ENCODE measurements at places on chromosomes 1 and 21.

DNA sequence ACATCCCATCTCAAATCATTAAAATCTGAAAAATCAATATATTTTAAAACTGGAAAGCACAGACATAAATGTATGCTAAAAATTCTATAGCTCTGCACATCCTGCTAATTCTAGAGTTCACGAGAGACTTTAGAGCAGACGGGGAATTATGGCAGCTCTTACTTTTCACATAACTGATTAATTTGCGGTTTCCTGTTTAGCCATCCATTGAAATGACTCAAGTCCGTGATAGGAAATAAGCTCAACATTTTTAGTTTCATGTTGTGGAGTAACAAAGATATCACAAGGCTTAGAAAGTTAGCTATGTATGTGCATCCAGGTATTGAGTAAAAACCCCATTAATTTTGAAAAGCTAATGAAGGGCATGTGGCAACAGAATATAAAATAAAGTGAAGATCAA is 123.2 kb downstream of the SMYD2 start:
- DNase-seq: no peak

DNA sequence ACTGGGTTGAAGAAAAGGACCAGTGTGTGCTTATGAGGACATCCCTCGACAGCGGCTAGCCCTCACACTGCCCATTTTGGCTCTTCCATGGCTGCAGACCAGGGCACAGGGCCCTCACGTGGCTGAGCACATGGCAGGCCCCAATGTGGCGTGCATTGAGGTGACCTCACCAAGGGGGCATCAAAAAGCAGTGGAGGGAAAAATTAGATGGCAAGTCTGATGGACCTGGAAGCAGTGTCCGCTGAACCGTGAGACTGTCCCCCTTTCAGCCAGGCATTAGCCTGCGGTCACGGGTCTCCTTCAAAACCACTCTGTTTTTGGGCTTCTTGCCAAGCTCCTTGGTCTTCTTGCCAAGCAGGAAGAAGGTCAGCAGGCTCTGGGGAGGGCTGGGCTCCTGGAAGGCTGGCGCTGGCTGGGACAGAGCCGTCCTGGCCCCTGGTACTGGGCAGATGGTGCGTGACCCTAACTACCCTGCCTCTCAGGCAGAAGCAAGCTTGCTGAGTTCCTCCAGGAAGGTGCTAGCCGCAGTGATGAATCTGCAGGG is 30.8 kb downstream of the TRIM67 start:
- DNase-seq: peak; percentile 43

- DNase-seq: no peak
Observed at GRCh38 chr1:223143537-223144248, 645 bp upstream of the TLR5 start.

GRCh38 chr1:243351337-243351736 is 95.5 kb downstream of the SDCCAG8 start:
- DNase-seq: no peak

GRCh38 chr1:111217183-111217910 is 10.2 kb upstream of the CHI3L2 start:
- no peak for DNase-seq

DNA sequence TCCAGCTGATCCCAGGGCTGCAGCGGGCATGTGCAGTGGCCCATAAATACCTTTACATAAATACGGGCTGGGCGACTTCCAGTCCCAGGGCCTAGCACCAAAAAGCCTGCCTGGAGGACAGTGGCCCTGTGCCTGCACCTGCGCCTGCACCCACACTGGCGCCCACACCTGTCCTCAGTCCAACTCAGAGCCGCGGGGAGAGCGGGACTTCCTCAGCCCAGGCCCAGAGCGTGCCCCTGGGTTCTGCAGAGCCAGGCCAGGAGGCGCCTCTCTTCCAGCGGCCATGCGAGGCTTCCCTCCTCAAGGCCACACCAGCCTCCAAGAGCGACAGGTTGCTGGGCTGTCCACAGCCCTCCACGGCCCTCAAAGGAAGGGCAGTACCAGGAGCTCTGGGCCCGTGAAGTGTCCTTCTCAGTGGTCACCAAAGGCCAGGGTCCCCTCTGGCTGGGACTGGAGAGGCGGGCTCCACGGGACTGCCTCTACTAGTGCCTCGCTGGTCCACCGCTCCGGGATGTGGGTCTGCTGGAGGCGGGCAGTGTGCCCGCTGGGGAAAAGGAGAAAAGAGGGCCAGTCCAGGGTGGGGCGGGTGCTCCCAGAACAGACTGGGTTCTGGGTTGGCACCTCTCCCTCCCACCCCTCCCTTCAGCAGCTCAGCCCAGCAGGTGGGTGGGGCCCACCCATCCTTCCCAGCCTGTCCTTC is 35.7 kb downstream of the ARHGEF16 start:
- DNase-seq: no peak
